A549 (cell line): ENCODE measurements at places on chromosomes 4 and X. TPM values are rescaled to one million over a fixed set of nuclear protein-coding genes. Genes with fewer than 3 reads are reported as not detected.

DNA sequence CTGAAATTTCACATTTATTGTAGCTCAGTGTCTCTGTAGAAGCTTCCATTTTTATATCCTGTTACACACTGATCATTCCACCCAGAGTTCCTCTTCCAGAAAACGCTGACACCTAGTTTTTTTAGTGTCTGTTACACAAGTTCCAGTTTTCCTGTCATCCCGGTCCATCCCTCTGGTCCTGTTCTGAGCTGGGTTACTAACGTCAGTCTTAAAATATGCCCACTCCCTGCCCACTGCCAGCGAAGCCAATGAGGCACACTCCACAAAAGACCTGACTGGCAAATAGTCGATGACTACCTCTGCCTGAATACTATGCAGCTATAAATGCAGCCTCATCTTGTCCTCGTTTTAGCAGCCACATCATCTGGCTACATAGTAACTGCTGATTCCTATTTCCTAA lies 30.9 kb upstream of the DDX3X start:
- DNase-seq: no peak

DNA sequence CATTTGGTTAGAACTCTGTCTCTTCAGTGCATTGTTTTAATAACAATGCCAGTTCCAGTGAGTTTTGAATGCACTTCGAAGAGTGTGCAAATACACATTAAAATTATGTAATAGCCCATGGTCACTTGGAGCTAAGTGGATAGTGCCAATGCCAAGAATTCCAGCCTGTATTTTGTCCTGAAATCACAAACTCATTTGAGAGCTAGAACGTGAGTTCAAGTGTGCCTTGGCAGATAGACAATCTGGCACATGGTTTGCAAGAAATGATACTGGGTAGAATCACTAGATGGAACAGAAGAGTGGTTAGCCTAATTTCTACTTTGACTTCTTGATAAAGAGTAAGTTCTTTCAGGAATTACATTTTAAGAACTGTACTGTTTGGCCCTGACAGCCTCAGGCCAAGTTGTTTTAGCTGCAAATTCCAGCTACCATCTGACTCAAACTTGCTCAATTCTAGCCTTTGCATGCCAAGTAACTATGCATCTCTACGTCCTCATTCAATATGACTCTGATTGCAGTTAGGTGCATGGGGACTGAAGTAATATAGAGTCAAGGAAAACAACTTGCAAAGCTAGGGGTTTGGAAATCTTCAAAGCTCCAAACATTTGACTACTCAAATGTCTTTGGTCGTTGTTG lies 131.9 kb upstream of the SMIM31 start:
- no peak for DNase-seq

DNA sequence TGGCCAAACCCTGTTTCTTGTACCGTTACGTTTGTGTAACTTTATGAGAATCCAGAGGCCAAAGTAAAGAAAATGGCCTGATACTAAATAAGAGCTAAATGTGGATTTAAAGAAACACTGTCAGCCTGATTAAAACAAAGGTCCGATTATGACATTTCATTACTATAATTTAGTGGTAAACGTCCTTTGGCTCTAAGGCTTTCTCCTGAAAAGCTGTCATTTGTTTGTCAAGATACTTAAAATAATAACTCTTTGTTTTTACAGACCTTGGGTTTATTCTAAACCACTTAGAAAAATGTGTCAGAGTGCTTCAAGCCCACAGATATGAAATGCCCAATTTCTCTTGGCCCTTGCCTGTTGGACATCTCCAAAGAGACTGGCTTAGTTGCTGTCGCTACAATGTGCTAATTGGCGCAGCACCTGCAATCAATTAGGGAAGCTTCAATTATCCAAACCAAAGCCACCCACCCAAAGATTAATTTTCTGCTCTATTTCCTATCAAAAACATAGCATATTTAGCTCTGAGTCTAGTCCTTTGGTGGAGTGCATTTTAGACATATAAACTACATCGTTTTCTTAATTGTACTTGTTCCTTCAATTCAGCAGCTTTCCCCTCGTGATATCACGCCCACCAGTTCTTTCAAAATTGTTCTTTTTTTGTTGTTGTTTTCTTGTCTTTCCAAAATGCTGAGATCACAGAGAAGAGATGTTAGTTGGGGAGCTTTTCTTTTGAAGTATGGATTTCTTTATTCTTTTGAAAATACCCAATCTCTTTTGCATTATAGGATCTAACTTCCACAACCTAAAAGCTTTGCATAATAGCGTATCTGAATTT lies 13.6 kb downstream of the SMIM20 start:
- DNase-seq: no peak

GRCh38 chr4:16995451-16995850 lies 97.0 kb upstream of the LDB2 start:
- DNase-seq: no peak

- no peak for DNase-seq
Observed at GRCh38 chr4:86818211-86818610, 31.0 kb downstream of the SLC10A6 start.

- DNase-seq: peak; percentile 2
Observed at GRCh38 chr4:88967883-88968331, 89.1 kb downstream of the FAM13A start.

- no peak for DNase-seq
Observed at GRCh38 chr4:109861271-109861670, 13.4 kb downstream of the LRIT3 start.

GRCh38 chr4:121711263-121712000 lies 14.7 kb upstream of the ANXA5 start:
- DNase-seq: peak; percentile 74

GRCh38 chr4:96131186-96131585 lies 291.3 kb downstream of the PDHA2 start:
- DNase-seq: no peak

DNA sequence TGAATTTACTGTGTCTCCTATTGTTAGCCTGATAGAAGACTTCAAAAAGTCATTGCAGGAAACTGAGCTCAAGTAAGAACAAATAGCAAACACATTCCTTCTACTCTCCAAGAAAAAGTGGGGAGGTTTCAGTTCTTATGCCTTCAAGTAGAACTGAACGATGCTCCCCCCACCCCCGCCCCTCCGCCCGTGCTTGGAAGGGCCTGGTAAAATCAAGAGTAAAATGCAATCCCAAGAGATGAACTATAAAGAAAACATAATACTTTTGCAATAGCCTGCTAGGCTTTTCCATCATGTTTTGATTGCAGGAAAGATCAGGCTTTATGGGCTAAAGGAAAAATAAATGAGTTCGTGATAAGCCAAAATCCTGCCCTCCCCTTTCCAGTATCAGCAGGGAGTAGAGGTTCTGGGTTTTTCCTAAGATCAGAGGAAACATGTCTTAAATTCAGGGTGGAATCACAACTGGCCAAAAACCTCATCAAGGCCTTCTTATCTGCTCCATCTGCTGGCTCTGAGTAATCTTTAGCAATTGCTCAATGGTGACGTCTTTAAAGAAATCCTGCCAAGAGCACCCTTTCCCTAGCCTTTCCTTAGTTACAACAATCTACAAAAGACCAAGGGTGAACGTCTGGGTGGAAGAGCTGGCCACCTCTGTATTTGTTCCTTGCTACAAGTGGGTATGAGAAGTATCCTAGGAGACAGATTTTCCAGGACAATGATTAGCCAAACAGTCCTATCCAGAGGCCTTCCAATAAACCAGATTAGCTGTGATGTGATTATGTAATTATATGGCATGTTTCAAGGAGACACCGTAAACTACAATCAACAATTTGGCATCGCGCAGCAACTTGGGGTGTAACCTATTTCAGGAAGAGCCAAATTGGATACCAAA lies 66.3 kb upstream of the FAM9C start:
- DNase-seq: peak; percentile 62

- DNase-seq: no peak
Observed at GRCh38 chr4:95869961-95870500, 30.1 kb downstream of the PDHA2 start.

GRCh38 chr4:184762100-184762499 lies 28.2 kb upstream of the CENPU start:
- no peak for DNase-seq

GRCh38 chr4:127988638-127989037 lies 23.4 kb downstream of the ABHD18 start:
- DNase-seq: no peak

- no peak for DNase-seq
Observed at GRCh38 chr4:106409901-106410889, 41.6 kb upstream of the GIMD1 start.

DNA sequence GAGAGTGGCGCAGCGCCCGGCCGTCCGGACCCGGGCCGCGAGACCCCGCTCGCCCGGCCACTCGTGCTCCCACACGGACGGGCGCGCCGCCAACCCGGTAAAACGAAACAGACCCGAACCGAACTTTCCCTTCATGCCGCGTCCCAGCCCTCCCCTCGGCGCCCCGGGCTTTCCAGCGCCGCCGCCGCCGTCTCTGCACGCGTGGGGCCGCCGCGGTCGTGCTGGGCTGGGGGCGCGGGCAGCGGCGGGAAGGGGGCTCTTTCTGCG lies 222 bp downstream of the SMAD1 start:
- DNase-seq: no peak

DNA sequence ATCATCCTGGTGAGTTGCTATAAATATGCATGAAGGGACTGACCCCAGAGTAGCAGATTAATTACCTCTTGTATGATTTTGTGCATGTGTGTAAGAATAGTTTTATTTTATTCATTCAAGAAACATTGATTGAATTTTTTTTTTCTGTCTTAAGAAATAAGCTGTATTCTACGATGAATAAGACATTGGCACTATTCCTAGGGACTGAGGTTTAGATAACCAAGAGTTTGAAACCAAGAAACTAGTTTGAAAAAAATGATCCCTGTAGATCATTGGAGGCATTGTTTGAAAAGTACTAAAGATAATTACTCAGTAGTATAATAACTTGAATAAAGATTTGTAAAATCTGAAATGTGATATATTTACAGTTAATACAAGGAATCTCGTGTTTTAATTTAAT lies 1086.9 kb downstream of the PCDH7 start:
- DNase-seq: no peak

- peak; percentile 48 for DNase-seq
Observed at GRCh38 chrX:84188320-84188834, 378 bp upstream of the RPS6KA6 start.

DNA sequence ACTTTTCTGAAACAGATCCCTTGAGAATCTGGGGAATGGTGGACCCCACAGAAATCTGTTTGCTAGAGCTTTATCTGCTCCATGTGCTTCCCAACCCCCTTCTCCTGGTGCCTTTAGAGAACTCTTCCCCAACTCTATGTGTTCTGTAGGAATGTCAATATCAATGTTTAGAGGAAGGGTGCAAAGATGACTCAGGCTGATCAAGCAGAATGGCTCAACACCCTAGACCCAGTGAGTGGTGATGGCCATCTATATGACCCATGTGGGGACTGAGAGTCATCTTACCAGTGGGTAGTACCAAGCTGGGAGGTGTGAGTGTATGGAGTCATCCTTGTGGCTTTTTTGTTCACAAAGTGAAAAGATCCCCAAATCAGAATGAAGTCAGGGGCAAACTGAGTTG lies 143.5 kb downstream of the RAB28 start:
- DNase-seq: no peak

- DNase-seq: no peak
Observed at GRCh38 chr4:71486550-71487343, 147.9 kb downstream of the SLC4A4 start.

GRCh38 chr4:107862658-107863057 lies 37.9 kb downstream of the SGMS2 start:
- DNase-seq: peak; percentile 71

DNA sequence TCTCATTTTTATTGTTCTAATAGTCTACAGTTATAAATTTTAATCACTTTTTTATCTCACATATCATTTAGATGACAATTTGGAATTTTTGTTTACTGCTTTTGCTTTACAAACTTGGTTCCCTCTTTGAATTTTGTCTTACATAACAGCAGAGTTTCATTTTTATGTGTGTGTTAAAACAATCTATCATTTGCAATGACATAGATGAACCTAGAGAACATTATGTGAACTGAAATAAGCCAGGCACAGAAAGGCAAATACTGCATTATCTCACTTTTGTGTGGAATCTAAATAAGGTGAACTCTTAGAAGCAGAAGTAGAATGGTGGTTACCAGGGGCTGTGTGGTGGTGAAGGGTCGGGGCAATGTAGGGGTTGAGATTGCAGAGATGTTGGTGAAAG lies 170.7 kb downstream of the GASK1B start:
- no peak for DNase-seq

DNA sequence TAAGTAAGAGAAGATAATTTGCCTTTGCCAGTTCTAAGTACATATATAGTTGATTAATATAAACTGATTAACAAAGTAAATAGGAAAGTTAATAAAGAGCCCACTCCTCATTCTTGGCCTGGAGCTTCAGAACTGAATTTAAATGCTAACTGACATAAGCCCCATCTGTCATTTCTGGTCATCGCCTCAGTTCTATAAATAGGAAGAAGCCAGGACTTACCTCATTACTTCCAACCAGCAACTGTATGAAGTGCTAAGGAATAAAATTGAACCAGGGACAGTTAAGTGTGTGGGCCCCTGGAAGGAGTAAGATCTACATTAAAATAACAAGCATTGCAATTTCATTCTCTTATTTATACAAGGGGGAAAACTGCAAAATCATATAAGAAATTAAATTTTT lies 52.0 kb upstream of the PDLIM5 start:
- no peak for DNase-seq

- DNase-seq: peak; percentile 69
Observed at GRCh38 chr4:38673130-38673978, 9.4 kb downstream of the KLF3 start.

DNA sequence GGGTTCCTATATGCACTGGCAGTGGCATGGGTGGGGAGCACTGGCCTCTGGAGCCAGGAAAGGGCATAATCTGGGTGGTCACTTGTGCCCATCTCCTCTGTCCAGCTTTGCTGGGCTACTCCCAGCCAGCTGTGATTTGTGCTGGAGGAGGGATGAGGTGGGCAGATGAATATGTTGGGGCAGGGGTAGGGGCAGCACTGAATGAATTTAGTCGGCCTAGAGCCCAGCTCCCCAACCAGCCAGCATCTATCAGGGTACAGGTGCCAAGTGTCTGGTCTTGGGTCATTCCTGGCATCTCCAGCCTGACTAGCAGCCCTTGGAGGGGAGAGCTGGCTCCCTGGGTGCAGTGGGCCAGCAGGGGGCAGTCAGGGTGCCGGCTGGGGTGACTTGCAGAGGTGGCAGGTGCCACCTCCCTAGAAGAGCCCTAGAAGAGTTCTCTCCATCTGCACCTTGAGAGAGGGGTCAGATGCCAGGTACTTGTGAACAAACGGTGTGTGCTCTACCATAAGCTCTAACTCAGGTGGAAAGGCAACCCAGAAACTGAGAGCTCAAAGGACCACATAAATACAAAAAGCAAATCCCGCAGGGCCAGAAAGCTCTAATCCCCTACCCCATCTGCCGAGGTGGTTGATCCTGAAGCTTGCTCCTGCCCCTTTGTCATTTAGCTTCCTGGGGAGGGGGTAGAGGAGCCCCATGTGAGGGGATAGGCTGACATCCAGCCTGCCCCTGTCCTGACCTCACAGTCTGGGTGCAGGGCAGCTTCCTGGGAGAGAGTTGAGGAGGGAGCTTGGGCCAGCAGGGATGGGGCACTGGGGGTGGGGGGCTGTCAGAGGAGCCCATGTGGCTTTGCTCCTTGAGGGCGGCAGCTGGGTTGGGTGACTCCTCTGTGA lies 2.2 kb downstream of the SORCS2 start:
- DNase-seq: peak; percentile 55

- DNase-seq: no peak
Observed at GRCh38 chrX:110316351-110317060, 1.4 kb downstream of the AMMECR1 start.

ZNF711 gene
- polyA plus RNA-seq: 1.3 to 1.4 TPM (median 1.4 TPM) in 3 replicates

TCP11X2 gene
- not detected in 3 replicates for polyA plus RNA-seq

CDS1 gene
- 0.46 to 0.55 TPM (median 0.49 TPM) in 3 replicates for polyA plus RNA-seq

NIPAL1 gene
- 0.29 to 0.41 TPM (median 0.38 TPM) in 3 replicates for polyA plus RNA-seq

PDZD4 gene
- polyA plus RNA-seq: 2.3 to 3.0 TPM (median 2.4 TPM) in 3 replicates

SHROOM2 gene
- polyA plus RNA-seq: 0.16 to 0.27 TPM (median 0.21 TPM) in 3 replicates

P2RY8 gene
- 0.03 TPM in 1 of 3 replicates, not detected in the others for polyA plus RNA-seq

GAR1 gene
- polyA plus RNA-seq: 69.6 to 81.4 TPM (median 73.1 TPM) in 3 replicates

UGT2B15 gene
- polyA plus RNA-seq: 0.07 to 0.09 TPM (median 0.08 TPM) in 3 replicates

ARHGAP24 gene
- polyA plus RNA-seq: 1.6 to 2.5 TPM (median 1.7 TPM) in 3 replicates

CXorf51A gene
- polyA plus RNA-seq: not detected in 3 replicates

ZMAT1 gene
- 0.03 to 0.08 TPM (median 0.05 TPM) in 3 replicates for polyA plus RNA-seq
